ENCODE measurements at places on chromosomes 7 and 10. TPM values are rescaled to one million over a fixed set of nuclear protein-coding genes. Genes with fewer than 3 reads are reported as not detected.

- DNase-seq = peak; percentile 35
These were observed 8.4 kb upstream of the C10orf71 start for GRCh38 chr10:49290607-49291006.

- no peak for DNase-seq
These were observed 28.9 kb upstream of the SAMD9L start for GRCh38 chr7:93176992-93177580.

DNA sequence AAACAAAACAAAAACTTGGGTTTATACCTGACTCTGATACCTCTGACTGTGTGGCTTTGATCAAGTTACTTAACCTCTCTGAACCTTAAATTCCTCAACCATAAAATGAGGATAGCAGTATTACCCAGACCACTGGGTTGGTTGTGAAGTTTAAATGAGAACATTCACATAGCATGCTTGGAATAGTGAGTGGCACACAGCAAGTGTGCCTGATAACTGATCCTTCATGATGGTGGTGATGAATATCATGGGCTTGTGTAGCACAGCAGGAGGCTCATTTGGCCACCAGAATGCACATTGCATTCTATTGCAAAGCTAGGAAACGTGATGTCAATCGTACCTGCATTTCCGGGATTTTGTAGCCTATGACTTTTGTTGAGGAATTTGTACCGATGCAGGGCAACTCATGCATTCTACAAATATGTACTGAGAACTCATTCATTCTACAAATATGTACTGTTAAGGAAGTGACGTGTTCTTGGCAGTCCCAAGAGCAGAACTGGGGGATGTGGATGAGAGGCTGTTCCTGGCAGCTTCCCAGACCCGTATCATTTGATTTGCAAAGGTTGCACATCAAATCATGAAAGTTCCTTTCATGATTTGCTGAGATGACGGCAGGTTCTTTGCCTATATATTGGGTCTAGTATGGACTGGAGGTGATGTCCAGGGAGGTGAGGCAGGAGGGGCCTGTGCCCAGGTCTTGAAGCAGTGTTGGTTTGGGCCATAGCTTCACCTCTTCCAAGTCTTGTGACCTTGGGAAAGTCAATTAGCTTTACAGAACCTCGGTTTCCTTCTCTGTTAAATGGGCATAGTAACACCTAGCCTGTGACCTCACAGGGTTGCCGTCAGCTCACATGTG is 94.6 kb upstream of the SMNDC1 start:
- DNase-seq = peak; percentile 59

FAM241B gene
- 1.0 TPM for total RNA-seq

FRAT1 gene
- 1.6 TPM for total RNA-seq

GARIN1A gene
- 0.10 TPM for total RNA-seq

DNA sequence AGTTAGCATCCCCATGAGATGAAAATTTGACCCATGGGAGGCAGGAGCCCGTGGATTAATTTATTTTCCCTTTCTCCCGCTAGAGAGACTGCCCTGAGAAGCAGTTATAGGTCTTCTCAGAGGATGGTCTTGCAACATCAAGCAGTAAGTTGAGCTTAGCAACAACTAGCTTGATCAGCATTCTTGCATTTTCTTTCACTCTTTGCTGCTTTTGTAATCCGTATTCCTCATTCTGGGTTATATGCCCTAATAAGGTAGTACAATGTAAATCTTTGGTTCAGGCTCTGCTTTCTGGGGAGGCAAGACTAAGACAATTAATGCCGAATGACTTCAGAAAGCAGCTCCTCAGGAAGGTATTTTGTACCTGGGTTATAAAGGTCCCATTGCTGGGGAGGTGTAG is 146.8 kb downstream of the FZD1 start:
- DNase-seq = no peak

LRIT1 gene
- total RNA-seq = not detected

TAS2R40 gene
- total RNA-seq = not detected

DNA sequence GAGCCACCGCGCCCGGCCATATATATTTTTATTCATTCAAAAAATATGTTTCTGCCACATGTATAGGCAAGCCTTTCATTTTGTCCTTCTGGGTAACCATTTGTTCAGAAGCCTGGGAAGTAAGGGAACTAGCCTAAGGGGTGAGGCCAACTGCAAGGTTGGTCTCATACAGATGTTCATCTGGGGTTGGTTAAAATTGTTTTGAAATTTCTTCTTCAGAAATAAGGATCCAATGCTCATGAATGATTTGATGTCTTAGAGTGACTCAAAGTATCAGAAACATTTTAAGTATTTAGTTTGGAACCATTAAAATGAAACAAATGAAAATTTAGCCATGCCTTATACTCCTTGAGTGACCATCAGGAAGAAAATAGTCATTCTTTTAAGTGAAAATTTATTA is 397.2 kb downstream of the SUGCT start:
- no peak for DNase-seq

CRYGN gene
- not detected for total RNA-seq

DNA sequence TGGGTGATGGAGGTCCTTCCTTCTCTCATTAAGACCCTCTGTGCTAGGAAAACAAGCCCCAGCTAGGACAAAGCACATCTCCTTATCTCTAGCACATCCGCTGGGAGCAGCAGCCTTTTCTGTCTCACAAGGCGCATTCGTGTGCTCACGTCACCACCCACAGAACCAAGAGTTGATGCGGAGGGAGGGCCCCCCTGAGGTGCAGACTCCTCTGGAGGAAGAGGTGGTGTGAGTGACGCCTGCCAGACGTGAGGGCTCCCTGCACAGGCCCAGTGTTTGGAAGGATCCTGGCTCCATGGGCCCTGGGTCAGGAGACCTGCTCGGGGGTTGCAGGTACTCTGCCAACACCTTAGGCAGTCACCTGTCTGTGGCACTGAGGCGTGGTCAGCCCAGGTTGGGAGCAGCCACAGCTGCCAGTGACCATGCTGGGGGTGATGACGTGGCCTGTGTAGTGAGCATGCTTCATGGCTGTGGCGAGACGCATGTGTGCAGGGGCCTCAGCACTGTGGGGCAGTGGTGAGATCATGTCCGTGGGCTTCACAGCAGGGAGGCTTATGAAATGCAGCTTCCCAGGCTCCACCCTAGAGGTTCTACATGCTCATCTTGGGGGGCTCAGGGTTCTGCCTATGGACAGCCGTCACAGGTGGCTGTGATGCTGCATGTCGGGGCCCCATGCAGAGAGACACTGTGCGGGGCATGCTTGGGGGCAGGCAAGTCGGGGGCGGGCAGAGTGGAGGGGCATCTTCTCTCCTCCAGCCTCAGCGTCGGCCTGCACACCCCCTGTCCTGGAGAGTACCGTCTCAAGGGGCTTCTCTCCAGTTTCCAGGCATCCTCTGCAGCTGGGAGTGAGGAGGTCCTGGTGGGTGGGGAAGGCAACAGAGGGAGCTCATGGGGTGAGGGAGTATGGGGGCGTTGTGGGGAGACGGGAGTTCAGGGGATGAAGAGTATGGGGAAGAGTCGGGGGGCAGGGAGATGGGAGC is 56.2 kb upstream of the DPYSL4 start:
- no peak for DNase-seq

SPDYE16 gene
- total RNA-seq = 0.72 TPM

ANKRD2 gene
- 29.7 TPM for total RNA-seq

FGFBP3 gene
- 0.72 TPM for total RNA-seq

GRCh38 chr10:5981529-5981928 is 4.2 kb upstream of the IL15RA start:
- DNase-seq = no peak

DNA sequence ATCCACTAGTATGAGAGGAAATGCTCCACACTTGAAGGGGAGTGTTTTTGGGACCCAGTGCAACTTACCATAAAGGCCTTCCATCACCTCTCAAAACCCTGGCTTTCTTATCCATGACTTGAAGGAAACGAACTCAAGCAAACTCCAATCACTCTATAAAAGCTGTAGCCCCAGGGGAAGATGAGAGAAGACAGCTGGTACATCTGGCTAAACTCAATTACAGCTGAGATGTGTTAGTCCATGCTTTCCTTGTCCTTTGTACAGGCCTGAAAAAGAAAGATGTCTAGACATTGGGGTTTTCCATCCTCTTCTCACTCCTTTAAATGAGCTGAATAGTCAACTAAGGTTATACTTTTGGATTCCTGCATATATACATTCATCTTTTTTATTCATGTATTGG is 89.5 kb upstream of the ANKRD30A start:
- no peak for DNase-seq

GRCh38 chr7:90569368-90569767 is 26.8 kb upstream of the CDK14 start:
- DNase-seq = no peak

DNA sequence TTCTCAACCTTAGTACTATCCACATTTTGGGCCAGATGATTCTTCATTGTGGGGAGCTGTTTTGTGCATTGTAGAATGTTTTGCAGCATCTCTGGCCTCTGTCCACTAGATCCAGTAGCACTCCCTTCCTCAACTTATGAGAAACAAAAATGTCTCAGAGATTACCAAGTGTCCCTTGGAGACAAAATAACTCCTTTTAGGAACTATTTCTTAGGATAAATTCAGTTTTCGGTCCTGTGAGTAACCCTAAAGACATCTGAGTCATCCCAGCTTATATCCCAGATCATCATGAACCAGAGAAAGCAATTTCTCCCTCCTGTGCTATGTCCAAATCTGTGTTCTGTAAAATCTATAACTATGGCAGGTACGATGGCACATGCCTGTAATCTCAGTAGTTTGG is 266.6 kb upstream of the PHYHIPL start:
- DNase-seq = no peak

DNA sequence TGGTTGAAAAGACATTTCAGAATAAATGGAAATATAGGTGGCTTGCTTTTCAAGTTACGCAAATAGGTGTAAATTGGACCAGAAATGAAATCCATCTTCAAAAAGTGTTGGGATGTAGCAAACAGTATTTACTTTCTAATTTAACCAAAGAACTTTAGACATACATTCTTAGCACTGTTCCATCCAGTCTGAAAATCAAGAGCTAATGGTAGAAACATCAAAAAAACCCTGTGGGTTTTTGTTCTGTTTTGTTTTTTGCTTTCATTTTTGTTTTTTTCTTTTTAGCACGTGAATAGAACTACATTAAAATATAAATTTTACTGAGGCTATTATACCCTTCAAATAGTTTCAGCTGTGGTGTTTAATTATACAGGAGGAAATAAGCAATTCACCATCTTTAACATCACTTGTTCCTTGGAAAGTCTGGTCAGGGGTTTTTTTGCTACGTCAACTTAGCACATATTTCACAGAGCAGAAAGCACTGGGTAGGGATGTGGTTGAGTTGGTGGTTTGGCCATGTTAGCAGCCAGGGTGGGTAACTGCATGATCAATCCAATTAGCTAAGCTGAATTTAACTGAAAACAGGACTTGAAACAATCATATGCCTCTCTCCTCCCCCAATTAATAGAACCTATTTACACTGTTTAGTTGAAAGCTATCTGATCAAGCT is 275.4 kb upstream of the PFKP start:
- DNase-seq = no peak

DNA sequence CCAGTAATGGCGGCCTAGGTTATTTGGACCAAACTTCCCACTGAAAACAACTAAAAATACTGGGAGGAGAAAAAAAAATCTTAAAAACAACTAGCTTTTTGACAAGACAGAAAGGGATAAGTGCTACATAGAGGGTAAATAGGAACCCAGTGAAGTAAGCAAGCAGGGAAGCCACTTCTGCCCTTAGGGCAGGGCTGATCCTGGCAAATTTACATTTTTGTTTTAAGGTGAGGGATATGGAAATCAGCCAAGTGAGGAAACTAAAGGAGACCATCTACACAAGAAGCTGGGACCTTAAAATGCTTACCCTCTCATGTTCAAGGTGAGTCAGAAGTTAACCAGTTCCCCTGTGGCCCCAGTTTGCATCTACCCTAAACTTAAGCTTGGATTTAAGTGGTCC is 46.5 kb upstream of the CYCS start:
- DNase-seq = no peak

DNA sequence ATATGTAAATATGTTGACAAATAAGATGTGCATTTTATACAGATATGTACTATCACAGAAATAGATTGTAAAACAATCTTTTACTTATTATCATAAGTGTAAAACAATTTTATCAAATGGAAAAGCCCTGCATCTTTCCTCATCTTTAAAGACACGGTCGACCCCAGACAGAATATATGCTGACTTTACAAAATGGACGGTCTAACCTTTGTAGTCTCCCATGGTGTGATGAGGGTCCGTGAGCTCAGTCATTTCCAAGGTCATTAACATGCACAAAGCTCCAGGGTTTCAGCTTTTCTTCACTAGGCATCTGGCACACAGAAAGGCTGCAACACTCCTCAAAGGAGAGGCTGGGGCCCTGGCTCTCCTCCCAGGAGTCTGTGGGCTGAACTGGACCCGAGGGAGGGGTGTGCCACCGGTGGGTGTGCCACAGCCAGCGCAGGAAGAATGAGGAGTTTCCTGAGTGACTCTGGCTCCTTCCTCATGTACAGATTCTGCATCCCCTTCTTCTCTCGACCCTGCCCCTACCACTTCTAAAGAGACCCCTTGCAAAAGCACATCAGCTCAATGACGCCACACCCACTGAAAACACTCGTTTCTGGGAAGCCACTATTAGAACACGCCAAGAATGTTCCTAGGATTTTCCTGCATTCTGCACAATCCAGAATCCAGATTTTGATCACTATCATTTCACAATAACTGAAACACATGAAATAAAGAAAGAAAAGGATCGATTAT is 26.2 kb upstream of the ABLIM1 start:
- no peak for DNase-seq

DNA sequence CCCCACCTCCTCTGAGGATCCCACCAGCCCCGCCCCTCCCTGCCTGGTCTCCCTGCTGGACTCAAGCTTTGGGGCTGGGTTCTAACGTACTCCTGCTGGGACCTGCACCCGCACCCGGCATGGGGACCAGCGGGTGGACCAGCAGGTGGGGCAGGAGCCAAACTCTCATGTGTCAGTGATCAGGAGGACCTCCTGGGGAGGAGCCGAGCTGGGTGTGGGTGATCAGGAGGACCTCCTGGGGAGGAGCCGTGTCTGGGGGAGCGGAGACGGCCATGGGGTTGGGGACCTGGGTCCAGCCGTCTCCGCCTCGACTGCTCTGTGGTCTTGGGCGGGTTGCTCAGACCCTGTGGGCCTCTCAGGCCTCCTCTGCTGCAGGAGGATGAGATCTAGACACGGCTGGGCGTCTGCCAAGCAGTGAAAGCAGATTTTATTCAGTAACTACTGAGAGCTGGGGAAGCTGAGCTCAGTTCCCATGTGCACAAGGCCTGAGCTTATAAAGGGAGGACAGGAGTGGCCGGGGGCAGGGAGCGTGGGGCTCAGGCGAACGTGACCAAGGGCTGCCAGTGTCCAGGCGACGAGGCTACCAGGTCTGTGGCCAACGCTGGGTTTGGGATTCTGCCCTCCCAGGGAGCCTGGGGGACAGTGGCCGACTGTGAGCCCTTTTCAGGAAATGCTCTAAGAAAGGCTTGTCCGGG is 33.6 kb upstream of the UTF1 start:
- peak; percentile 56 for DNase-seq

IFIT1B gene
- total RNA-seq = 0.92 TPM

NEURL1 gene
- 46.2 TPM for total RNA-seq

Data from tongue (tissue), 3 donors.